Activated CD4-positive, alpha-beta T cell treated with anti-CD3 and anti-CD28 coated beads for 1 hour (primary cell): ENCODE measurements at places on chromosomes 12 and 14.

GRCh38 chr14:98144964-98145363 is 1127.0 kb downstream of the BCL11B start:
- DNase-seq: no peak

DNA sequence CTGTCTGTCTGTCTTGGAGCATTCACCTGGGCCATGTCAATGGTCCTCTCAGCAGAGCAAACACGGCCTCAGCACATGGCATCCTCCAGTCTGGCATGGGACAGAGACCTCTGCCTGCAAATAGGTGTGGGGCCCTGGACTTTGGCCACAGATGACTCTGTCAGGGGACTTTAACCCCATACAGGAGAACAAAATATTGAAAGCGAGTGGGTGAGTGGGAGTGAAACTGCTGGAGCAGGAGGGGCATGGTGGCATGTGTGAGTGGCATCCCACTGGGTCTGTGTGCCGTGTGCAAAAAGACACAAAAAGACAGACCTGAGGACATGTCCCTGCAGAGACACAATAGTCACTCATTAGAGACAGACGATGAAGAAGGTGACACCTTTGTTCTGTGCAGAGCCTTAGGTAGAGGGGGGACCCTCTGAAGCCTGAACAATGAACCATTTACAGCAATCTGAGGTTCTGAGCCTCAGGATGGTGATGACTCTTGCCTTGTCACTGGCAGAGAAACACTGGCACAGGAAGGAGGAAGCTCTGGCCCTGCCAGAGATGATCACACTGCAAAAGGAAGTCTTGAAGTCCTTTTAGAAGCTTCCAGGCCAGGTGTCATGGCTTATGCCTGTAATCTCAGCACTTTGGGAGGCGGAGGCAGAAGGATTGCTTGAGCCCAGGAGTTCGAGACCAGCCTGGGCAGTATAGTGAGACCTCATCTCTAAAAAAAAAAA is 7.5 kb downstream of the LAG3 start:
- DNase-seq: no peak

DNA sequence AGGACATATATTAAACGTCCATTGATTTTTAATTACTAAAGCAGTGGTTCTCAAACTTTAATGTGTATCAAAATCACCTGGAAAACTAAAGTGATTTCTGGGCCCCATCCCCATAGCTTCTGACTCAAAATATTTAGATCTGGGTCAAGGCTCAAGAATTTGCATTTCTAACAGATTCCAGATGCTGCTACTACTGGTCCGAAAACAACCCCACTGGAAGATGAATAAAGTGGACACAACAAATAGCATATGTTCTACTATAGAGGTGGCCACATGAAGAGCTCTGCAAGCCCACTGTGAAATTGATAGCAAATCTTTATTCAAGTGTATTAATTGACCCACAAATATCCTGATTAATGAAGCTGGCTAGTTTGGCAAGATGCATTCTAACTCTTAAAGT is 69.4 kb downstream of the SPATA7 start:
- no peak for DNase-seq

DNA sequence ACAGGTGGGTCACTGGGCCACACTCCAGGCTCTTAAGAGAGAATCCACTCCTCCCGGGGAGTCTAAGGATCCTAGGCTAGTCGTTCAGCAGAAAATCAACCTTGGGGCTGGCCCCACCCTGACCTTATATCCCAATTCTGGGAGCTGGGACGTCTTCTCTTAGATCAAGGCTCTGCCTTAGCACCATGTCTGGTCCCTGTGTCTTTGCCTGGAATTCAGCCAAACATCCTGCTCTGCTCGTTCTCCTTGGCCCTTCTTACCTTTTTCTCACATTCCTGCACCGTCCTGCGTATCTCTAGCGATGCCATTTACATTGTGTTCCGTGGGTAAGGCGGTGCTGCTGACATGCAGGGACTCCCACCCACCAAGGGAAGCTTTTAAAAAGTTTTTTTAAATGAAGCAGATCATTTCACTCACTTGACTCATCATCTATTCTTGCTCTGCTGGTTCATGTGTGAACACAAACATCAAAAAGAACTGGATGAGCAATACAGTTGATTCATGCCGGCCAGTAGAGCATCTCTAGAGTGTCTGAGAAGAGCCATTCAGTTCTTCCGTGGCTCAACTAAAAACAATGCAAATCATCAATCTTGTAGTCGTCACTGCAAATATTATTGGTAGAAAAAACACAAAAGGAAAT is 50.2 kb downstream of the KCNK13 start:
- no peak for DNase-seq

DNA sequence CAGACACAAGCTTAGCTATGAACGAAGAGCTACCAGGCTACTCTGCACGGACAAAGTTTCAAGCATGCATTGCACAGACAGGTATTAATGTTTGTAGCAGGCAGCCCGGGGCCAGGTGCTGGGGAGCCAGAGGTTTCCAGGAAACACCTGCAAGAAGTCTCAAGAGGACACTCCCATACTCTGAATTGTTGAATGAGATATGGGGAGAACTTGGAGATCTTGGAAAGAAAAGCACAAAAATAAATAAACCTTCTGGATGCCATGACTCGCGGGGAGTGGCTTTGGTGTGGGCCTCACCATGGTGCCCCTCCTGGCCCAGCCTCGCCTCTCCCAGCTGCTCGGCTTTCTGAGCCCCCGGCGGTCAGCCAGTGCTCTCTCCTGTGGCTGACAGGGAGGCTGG is 186.8 kb downstream of the TTC7B start:
- no peak for DNase-seq

DNA sequence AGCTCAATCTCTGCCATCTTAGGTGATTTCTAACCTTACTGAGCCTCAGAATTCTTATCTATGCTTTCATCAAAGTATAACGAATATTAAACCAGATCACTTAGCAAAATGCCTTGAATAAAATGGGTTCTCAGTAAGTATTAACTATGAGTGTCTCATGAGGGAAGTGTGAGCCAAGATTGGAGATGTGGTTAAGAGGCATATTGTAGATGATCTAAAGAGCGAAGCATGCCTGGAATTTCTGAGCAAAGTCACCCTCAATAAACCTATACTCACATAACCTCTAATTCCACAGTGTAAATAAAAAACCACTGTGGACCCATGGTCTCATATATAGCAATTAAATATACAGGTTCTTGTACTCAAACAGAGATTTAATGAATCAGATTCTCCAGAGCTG is 193.1 kb upstream of the FSCB start:
- DNase-seq: no peak

DNA sequence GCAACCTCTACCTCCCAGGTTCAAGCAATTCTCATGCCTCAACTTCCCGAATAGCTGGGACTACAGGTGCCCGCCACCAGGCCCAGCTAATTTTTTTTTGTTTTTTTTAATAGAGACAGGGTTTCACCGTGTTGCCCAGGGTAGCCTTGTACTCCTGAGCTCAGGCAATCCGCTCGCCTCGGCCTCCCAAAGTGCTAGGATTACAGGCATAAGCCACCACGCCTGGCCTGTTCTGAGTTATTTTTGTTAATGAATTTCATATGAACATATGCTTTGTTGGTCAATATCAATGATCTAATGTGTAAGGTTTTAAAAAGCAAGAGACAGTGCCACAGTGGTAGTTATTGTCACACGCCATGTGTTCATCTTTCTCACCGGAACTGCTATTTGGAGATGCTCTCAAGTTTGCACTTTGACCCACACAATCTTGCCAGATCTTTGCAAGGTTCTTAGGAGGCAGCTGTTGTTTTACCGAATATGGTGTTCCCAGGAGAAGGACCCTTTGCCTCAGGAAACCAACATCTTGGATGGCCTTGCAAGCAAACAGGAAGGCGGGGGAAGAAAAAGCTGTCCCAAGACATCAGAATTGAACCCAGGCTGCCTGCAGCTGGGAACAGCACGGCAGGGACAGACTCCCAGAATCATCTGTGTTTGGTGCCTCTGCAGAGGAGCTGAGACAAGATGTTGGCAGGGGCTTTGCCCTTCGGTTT is 30.0 kb downstream of the GALNT16 start:
- DNase-seq: no peak

DNA sequence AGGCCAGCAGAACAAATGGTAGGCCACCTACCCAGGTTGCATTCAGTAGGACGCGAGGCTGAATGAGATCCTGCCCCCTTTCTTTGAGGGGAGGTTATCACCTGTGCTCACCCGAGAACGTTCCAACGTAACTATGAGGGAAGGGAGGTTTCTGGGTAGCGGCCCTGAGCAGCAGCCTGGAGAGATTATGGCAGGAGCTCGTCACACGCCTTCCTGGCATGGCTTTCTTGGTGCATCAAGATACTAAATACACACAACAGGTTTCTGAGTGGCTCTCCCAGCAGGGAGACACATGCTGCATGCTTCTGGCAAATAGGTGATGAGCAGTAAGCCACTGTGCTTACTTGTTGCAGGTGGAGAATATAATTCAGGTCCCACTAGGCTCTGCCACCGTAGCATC is 147.7 kb downstream of the CALM1 start:
- DNase-seq: no peak

- DNase-seq: no peak
These were observed 43.5 kb downstream of the MNAT1 start for GRCh38 chr14:60777856-60778578.

GRCh38 chr14:22814941-22815713 is at the start of gene SLC7A7:
TSS of gene SLC7A7 (minus strand) at chr14:22815435. CDS start at chr14:22813398, 2,037 bp downstream.
- DNase-seq: no peak

DNA sequence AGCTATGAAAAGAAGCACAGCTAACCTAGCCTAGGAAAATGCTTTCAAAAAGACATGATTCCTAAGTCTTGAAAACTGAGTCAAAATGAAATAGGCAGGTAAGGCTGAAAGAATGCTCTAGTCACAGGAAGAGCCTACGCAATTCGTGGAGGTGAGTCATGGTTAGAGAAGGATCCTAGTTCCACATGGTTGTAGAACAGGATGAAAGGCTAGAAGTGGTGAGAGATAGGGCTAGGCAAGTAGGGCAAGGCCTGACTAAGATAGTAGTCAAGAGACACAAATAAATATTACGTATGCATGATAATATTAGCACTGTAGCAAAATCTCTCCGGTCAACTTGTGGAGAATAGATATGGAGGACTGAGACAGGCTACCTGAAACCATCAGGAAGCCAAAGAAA is 47.2 kb downstream of the PLCZ1 start:
- no peak for DNase-seq

GRCh38 chr12:55723516-55724225 is 3.5 kb downstream of the RDH5 start:
- no peak for DNase-seq

DNA sequence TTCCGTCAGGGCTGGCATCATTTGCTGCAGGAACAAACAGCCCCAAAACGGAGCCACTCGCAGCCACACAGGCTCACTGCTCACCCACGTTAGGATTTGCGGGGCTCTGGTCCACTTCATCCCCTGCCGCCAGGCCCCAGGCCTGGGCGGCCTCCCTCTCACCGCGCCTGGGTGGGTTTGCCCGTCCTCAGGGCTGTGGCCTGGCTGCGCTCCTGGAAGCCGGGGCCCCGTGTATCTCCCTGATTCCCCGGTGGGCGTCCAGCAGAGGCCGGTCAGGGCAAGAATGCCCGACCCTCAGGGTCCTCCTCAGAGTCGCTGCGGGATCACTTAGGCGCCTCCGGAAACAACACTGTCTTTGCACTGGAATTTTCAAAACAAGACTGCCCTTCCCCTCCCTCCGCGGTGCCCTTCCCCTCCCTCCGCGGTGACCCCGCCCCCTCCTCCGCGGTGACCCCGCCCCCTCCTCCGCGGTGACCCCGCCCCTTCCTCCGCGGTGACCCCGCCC is 15.7 kb upstream of the FBRSL1 start:
- DNase-seq: no peak

- DNase-seq: no peak
These were observed 31.4 kb downstream of the VWF start for GRCh38 chr12:6092784-6093722.

DNA sequence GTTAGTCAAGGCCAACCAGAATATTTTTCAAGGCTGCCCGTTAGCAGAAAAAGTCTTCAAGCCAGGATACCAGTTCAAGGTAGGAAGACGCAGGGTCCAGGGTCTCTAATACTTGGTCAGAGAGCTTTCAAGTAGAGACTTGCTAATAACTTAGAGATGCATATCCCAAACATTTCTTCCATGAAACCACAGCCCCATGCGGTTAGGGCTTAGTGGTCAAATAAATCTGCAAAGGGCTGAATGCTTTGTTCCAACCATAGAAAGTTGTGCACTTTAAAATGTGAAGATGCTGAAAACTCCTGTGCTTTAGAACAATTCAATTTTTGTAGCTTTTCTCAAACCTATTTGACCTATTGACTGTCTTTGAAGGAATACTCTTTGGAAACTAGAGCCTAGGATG is 208.9 kb downstream of the PIK3C2G start:
- no peak for DNase-seq

DNA sequence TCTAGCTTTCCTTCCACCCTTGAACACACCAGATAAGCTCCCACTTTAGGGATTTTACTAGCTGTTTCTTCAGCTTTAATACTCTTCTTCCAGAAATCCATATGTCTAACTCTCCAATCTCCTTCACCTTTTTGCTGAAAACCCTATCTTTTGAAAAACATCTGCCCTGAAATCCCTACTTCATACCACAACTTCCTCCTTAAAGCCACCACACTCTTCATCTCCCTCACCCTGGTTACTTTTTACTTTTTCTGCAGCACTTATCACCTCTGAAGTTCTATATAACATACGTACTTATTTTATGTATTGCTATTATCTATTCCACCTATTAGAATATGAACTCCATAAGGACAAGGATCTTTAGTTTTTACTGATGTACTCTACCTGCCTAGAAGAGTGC is 28.6 kb upstream of the PTPRQ start:
- no peak for DNase-seq

DNA sequence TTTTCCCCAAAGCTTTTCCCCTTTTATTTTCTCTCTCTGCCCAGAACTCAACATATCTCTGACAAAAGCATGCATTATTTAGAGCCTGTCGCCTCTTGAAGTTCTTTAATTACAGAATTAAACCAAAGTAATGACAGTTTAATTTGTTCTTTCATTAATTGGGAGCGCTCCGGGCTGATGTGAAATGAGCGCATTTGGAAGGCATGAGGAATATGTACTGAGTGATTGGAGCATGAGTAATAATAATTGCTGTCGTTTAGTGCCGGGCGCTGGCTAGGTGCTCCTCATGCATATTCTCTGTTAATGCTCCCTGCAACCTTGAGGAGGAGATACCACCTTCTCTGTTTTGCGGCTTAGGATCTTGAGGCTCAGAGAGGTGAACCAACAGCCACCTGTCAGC is 120.5 kb downstream of the SLC25A47 start:
- DNase-seq: no peak

GRCh38 chr12:31897781-31898503 is 61.3 kb upstream of the RESF1 start:
- DNase-seq: no peak

- DNase-seq: no peak
These were observed 211.6 kb downstream of the SLC6A15 start for GRCh38 chr12:84701041-84701440.

DNA sequence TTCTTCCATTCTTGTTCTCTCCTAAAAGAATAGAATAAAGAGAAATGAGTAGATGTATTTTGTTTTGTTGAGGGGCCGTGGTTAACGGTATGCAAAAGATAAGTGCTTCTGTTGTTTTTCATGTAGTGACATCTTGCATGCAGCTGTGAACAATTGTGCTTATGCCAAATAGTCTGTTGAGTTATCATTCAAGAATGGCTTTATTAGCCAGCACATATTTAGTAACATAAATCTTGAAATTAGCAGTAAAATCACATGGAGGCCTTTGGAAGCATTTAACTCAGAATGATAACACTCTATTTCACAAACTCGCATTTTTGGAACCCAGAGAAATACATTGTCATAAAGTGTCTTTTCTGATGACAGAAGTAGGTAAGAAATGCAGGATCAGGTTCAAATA is 1772.0 kb upstream of the FLRT2 start:
- no peak for DNase-seq

- no peak for DNase-seq
These were observed 10.6 kb downstream of the HECTD1 start for GRCh38 chr14:31196839-31197492.

- DNase-seq: no peak
These were observed 1119.8 kb downstream of the AACS start for GRCh38 chr12:126185025-126185424.
